ENCODE measurements at places on chromosomes 4 and X.

GRCh38 chr4:40669504-40669903, 39.8 kb upstream of the RBM47 start:
- DNase-seq: no peak

DNA sequence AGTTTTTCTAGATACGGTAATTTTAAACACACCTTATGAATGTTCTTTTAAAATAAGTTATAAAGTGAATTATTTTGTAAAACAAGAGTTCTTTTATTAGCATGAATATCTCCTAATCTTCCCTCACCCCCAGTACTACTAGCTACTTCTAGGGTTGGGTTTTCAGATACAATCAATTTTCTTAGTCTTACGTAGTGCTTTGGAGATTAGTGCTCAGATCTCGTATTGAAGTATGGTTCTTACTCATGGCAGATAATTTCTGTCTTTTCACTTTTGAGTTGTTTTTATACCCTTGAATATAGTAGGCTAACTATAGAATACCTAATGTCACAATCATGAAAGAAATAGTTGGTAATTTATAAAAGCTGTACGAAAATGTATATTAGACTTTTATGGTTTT, 43.2 kb downstream of the CDKL5 start:
- DNase-seq: no peak

DNA sequence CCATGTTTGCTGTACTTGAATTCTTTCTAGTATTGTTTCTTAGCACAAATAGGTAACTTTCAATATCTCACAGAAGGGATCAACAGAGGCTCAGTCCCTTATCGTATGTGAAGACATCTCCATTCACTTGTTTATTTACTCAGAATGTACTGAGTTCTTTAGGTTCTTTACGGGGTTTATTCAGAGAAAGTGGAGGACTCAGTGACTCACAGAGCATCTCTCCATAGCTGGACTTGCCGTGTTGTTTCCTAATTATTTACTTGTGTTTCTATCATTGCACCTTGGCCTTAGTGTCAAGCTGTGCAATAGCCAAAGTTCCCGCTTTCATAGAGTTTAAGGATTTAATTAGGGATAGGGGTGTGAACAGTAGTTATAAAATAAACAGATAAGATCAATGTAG, 57.1 kb downstream of the RHOH start:
- no peak for DNase-seq

DNA sequence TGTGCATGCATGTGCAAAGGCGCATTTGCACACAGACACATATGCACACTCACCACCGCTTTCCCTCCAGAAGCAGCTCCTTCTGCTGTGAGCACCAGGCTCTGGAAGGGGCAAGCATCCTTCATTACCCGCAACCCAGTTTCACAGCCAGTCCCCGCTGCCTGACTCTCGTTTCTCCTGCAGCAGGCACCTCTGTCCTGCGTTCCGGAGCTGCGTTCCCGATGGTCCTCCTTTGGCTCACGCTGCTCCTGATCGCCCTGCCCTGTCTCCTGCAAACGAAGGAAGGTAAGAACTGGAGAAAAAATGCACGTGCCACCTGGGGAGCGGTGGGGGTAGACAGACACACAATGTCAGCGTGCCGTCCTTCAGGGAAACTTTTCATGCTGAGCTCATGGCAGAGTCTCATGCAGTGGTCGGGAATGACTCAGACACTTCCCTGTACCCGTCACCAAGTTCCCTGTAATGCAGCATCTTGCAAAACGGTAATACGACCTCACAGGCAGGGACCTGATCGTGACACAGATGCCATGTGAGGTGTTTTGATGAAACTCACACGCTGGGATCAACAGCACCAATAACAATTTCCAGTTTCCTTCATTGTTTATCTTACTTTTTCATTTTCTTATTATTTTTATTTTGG, 5.1 kb downstream of the IL3RA start:
- no peak for DNase-seq

Measured in DMS 273 treated with DMSO at 0.1 percent for 48 hours (cell line).